ENCODE measurements at places on chromosomes 4 and X.

- peak; percentile 38 for DNase-seq
These were observed 17.8 kb downstream of the ANXA3 start for GRCh38 chr4:78569306-78569821.

GRCh38 chr4:1775731-1776500 is 17.2 kb upstream of the FGFR3 start:
- DNase-seq: no peak

GRCh38 chr4:74431113-74431826 is 13.7 kb upstream of the AREG start:
- no peak for DNase-seq

GRCh38 chr4:115126491-115126890 is 13.1 kb upstream of the NDST4 start:
- DNase-seq: no peak

GRCh38 chr4:182874304-182874751 is 42.9 kb downstream of the DCTD start:
- no peak for DNase-seq

DNA sequence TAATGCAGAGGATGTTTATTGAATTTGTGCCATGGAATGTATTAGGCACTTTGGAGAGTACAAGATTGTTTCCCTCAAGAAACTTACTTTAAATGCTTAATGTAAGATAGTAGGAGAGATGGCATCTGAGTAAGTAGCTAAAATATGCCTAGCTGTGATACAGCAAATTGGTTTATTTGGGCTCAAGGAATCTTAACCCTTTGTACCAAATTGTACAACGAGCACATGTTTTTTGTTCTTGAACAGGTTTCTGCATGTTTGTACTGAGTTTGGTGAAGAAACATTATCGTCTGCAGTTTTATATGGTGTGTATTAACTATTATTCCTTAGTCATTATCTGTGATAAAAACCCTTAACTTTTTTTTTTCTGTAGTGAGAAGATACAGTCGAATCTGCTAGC is 48.6 kb downstream of the CDS1 start:
- DNase-seq: no peak

DNA sequence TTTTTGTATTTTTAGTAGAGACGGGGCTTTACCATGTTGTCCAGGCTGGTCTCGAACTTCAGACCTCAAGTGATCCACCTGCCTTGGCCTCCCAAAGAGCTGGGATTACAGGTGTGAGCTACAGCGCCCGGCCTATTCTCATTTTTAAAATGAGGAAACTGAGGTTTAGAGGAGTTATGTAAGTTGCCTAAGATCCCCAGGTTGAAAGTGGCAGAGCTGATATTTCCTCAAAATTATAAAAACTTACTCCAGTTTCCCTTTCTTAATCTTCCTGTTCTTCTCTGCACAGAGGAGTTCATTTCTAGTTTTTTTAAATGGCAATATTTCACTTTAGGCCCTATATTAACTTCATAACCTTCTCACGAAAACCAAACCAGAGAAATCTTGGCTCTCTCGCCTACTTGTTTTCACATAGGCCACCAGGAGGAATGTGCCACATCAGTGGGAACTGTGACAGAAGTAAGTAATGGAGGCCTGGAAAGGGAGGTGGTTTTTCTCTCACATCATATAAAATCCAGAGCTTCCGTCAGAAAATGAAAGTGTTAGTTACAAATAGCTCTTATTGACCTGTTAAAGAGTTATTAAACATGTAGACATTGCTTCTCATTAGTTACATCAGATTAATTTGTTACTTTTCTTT is 16.1 kb upstream of the RS1 start:
- DNase-seq: no peak

DNA sequence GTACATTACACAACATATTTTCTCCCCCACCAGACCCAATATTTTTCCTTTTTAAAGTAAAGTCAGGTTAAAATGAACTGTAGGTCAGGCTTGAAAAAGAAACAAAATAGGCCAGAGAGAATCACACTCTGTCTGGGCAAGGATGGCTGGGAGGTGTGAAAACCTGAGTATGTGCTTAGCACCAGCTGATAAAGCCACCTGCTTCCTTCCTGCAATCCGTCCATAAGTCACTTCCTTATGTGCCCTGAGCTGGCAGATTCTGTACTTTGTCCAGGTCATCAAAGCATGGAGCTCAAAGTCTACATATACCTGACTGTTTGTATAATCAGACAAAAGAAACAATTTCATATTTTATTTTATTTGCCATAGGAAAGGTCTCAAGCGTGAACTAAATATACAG is 37.7 kb downstream of the ANTXR2 start:
- DNase-seq: no peak

GRCh38 chr4:103853627-103854026 is 133.8 kb upstream of the TACR3 start:
- DNase-seq: no peak

DNA sequence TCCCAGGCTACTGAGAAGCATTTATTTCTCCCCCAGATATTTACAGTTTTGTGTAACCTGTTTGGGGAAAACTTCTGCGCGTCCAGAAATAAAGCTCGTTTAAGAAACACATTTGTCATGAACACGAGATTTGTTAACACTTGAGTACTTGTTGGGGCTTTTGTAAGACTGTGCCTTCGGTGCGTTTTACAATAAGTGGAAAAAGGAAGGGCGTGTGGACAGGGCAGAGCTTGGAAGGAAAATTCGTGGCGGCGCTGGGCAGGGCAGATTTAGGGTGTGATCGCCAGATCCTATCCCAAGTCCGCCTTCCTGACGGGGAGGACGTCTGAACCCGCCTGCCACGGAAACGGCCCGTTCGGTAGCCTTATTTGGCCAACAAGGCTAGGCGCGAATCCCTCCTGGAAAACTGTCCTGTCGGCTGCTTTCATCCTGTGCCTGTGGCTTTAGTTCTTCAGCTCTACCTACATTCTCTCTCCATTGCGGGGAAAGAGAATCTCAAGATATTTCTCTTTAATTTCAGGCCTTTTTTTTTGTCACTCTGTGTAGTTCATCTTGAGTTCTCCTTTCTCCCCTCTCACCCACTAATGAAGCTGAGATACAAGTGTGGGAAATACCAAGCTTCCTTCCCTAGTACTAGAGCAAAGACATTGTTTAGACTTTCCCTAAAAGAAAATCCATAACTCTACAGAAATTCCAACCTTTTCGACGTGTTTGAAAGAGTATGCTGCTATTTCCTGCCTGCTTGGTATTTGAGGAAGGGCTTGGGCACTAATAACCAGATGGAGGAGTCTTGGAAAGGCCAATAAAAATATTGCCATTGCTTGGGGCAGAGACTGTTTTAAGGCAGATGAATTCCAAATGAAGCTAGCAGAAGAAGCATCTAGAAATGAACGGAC is 982 bp downstream of the PDLIM5 start:
- peak; percentile 15 for DNase-seq

DNA sequence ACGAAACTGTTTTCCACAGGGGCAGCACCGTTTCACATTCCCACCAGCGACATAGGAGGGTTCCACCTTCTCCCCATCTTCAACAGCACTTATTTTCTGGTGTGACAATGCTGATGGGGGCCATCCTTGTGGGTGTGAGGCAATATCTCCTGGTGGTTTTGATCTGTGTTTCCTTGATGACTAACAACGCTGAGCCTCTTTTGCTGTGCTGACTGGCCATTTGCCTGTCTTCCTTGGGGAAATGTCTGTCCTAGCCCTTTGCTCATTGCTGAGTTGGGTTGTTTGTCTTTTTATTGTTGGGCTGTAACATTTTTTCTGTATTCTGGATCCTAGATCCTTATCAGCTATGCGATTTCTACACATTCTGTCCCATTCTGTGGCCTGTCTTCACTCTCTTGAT is 33.7 kb downstream of the ATP2B3 start:
- DNase-seq: no peak

GRCh38 chrX:20143561-20143960 is 1.9 kb upstream of the EIF1AX start:
- DNase-seq: no peak

DNA sequence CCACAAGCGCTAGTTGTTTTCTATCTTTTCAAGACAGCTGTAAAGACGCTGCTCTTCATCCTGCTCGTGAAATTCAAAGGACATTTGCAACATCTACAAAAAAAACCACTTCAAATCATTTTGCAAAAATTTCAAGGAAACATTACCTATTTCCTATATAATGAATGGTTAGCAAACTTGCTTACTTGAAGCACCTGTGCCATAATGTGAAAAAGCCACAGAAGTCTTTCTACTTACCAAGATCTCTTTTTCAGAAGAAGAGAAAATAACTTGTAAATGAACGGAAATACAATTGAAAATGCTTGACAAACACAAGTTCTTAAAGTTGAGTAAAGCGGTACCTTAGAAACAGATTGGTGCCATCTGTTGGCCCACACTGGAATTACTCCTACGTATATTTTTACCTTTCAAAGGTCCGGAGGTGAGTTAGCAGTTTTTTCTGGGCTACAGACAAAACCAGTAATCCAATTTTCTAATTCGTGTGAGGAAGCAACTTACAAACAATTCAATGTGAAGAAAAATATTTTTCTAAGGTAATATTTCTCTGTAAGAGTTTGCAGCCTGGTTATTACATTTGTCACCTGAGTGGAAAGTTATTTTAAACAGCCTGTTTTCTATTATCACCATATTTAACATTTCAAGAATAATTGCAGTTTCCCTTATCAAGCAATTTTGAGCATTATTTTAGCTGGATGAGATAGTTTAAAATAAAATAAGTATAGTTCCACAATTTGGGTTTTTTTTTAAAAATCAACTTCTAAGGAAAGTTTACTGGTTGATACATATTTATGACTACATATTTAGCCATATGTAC is at the start of gene TLR6:
TSS of gene TLR6 (minus strand) at position 294 of the 814 bp plus-strand sequence. CDS start 27,344 bp downstream, outside the sequence.
- peak; percentile 48 for DNase-seq

DNA sequence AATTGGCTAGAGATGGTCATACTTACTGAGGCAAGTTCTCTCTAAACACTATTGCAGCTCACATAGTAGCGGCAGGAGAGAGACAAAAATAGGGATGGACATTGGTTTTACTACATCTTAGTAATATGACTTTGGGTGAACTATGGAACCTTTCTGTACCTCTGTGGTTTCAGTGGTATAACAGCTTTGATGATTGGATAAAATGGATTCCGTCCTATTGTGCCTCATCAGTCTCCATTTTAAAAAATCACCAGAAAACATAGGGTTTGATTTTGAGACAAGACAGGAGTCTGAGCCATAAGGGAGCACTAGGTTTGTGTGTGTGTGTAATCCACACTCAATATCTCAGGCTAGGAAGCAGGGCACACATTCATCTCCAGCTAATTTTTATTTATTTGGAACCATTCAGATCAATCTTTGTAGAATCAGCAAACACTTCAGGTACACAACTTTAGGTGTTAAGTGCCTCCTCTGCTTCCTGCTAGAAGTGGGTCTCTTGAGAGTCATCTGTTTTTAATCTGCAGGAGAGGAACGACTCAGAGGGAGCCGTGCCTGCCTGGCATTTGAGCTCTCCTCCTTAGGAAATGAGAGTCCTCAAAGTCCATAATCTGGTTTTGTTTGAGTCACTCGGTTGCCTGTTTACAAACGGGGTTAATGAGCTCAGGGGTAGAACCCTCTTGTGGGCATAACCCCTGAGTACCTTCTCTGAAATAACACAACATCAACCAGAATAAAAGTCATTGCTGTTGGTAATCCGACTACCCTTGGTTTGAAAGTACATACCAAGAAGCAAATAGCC is 238.5 kb upstream of the BOD1L1 start:
- no peak for DNase-seq

GRCh38 chr4:158016511-158016910 is 156.3 kb downstream of the GASK1B start:
- no peak for DNase-seq

- DNase-seq: no peak
These were observed 26.1 kb downstream of the ACOX3 start for GRCh38 chr4:8414377-8414776.

DNA sequence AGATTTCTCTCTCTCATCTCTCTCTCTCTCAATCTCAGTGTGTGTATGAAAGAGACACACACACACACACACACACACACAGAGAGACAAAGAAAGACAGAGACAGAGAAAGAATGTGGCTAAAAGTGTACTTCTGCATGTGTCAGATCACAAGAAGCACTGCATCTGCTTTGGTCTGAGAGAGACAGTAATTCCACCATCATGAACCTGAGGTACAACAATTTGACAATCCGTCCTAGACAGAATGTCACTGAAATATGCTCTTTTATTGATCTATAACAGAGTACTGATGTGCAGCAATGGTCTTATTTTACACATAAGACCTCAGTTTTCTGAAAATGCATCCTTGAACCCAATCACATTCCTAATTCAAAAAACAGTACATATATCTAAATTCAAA is 576.2 kb upstream of the SMIM31 start:
- no peak for DNase-seq

DNA sequence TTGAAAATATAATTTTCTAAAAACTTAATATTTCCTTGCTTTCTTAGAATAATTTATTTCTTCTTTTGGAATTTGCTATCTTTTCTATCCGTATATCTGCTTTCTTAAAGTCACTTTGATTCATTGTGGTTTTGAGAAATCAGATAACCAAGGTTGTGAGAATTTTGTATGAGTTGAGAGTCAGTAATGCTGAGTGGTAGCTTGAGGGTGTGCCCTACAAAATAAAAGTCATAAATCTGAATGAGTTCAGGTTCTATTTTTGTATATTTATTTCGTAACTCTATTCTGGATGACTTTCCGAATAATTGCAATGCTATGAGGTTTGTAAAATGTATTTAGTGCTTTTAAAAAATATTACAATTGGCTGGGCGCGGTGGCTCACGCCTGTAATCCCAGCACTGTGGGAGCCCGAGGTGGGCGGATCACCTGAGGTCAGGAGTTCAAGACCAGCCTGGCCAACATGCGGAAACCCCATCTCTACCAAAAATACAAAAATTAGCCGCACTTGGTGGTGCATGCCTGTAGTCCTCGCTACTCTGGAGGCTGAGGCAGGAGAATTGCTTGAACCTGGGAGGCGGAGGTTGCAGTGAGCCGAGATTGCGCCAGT is 8.9 kb downstream of the COPS4 start:
- DNase-seq: peak; percentile 26

DNA sequence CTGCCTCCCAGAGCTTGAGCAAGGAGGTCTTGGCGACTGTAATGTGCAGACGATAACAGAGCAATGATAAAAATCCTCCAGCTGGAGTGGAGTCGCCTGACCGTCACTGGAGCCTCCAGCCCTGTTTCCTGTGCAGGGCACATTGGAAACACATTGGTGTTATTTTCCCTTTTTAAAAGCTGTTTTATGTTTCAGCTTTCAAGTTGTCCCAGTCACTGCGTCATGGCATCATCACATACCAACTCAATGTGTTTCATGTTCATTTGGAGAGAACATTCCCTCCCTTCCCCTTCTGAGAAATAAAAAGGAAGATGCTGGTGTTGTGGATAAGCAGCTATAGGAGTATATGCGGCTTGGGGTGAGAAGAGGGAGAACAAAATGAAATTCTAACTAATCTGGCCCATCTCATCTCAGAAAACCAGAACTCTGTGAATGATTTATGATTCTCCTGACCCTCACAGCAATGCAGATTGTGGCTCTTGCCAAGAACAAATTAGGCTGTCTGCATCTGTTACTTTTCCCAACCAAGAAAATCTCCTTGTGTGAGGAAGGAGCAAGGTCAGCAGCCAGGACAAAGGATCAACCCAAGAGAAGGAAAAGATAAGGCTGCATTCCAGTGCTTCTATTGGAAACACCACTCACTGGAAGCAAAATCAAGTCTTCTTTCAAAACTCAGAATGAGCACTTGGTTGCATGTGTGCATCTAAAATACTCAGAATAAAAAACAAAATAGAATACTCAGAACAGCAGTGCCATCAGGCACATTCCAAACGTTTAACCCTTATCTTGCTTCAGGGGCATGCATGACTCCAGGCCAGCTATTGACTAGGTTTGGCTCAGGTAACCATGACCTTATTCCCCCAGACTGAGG is 134.4 kb downstream of the RASL11B start:
- no peak for DNase-seq

GRCh38 chr4:163795885-163796284 is 301.4 kb downstream of the TMA16 start:
- DNase-seq: no peak

Measured in HTR-8/SVneo (cell line).